Stimulated activated CD8-positive, alpha-beta memory T cell treated with anti-CD3 and anti-CD28 coated beads, Interleukin-15, amount 100 ng/mL, for 24 hours (primary cell): ENCODE measurements at places on chromosomes 2 and 18.

DNA sequence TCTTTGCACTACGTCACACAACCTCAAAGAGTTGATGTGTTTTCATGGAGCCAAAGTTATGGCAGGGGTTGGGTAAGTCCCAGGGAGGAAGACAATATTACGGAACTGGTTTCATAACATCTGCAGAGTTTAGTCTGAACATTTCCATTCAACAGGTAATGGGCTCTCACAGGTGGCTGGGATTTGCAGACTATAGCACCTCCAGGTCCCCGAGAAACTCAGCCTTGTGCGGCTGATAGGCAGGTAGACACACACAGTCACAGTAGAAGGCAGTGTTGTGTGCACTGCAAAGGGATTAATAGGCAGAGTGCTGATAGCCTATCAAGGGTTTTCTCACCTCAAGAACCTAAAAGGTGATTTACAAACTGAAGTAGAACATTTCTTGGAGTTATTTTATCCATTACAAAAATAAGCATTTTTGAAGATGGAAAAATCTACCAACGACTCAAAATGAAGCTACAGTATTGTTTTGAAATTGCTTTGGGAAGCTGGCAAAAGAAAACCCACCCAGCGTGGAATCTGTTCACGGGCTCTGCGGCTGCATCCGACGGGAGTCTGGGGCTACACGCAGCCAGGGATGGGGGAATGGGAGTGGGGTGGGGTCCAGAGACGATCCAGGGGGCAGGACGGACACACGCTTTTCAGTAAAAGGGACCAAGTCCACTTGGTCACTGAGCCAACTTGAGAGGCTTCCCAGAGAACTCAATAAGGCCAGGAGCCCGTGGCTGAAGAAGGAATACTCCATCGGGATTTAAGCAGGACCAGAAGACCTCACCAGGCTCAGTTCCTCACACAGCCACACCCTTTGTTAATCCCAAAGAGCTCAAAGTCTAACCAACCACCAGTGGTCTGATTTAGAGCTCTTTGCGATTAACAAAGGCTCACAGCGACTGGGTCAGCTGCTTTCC, 82.9 kb downstream of the CHRNA1 start:
- no peak for DNase-seq

DNA sequence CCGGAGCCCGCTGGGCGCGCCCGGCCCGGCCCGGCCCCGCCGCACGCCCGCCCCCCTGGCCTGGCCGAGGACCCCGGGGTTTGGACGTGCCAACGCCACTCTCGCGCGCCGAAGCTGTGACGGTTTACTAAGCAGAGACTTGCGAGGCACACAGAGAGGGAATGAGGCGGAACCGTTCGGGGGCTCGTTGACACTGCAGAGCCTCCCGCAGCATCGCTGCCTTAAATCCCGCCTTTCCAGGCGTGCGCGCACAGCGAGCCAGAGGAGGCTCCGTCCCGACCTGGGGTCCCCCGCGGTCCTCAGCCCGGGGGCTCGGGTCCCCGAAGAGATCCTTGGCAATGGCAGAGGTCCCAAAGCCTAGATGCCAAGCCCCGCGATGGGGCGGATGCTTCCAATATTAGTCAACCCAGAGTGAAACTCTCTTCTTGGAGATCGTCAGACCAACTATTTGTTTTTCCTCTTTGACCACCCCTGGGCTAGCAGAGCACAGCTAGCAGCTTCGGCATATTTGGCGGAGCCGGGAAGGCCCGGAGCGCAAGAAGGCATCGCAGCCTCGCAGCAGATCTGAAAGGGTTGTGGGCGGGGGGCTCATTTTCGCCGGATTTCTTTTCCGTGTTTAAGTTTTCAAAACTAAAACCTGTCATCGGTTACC, at the start of gene ZNF385B:
Gene ZNF385B (minus strand): TSS at position 197 of the 652 bp plus-strand sequence.
- DNase-seq: no peak

GRCh38 chr2:203734276-203734983, 28.0 kb downstream of the CD28 start:
- DNase-seq: no peak

- DNase-seq: no peak
Measured at GRCh38 chr18:48541026-48541746, 2.4 kb downstream of the CTIF start.

DNA sequence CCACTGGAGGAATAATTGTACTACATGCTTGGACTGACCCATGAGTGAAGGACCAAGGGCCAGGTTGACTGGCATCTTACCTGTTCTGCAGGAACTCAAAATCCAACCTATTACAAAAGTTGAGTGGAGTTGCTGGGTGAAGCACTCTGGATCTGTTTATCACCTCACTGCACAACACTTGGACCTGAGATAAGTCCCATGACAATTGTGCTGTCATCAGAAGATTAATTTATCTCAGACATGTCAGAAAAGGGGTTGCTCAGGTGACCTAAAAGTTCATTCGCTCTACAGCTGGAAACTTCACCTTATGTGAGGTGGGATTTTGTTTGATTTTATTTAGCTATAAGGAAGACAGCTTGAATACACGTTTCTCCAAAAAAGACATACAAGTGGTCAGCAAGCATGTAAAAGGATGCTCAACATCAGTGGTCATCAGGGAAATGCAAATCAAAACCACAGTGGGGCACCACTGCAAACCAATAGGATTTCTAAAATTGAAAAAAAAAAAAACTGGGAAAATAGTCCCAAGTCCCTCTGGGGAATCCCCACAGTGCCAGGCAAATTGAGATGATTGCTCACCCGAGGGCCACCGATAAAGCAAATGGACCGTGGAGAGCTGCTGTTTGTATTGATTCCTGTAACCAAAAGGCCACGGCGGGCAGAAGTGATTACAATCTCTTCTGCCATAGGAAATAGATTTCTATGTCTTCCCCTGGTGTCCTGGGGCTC, 65.8 kb upstream of the SLC35F5 start:
- DNase-seq: no peak

DNA sequence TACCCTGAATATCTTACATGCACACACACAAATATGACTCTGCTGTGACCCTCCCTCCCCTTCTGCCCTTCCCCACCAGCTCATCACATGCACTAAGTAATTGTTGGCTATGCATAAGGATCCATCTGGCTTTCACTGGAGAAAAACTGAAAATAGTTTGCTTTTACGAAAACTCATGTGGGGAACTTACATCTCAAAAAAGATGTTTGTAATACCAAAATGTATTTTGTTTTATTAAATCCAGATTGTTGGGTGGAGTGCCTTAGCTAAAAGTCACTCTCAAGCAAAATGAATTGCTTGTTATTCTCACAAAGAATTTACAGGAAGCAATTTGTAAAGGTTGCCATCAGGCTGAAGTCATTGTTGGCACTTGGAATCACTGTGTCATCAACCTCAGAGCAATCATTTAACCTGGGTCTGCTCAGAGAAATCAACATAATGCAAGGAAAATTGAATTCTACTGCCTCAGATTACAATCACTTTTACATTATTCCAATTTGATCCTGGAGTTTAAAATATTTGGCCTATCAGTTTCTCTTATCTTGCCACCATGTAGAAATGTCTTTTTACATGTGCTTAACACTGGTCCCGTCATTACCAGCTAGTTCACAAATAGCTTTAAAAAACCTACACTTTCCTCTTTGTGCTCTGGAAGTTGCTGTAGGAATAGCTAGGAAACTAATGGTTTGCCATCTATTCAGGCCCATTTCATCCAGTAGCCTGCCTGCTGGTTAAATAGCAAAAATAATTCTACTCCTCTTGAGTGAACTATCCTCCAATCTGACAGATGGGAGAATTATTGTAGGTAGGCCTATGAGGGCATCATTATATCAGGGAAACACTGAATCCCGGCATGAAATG, 90.3 kb upstream of the TMEM17 start:
- no peak for DNase-seq

DNA sequence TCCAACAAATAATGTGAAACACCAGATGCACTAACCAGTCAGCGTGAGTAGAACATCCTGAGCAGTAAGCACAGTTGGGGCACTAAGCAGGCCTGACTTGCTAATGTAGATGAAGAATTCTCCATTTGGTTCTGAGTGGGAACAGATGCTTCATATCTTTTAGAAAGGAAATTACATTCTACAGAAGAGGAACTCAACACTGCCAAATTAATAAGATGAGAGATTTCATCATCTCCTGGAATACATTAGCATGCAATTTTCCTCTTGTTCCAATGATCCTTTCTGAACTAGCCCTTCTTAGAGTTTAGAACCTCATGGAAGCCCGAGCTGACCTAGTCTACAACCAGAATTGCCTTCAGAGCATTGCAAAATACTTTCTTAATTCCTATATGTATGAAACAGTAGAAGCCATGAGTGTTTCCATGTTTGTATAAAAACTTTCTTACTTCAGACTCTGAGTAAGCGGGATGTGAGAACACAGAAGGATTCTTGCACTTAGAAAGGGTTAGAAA, 34.8 kb downstream of the COL5A2 start:
- DNase-seq: no peak

- DNase-seq: no peak
Measured at GRCh38 chr2:152585830-152586484, 131.3 kb downstream of the PRPF40A start.

DNA sequence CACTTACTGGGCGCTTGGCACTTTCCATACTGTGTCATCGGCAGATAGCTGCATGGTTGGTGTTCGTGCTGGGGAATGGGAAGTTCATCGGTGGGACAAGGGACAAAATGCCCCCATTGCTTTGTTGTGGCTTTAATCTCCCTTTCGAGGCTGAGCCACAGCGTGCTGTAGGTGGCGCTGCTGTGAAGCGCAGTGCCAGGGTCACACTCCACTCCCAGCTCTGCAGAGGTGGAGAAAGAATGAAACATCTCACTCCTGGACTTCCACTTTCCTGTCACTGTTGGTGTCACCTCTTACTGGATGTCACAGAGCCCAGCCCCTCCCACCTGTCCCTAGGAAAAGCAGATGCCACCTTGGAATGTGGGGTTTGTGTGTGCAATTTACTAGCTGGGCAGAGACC, 8.7 kb downstream of the TYMS start:
- no peak for DNase-seq

GRCh38 chr2:178256382-178257042, 62.2 kb downstream of the OSBPL6 start:
- DNase-seq: no peak

DNA sequence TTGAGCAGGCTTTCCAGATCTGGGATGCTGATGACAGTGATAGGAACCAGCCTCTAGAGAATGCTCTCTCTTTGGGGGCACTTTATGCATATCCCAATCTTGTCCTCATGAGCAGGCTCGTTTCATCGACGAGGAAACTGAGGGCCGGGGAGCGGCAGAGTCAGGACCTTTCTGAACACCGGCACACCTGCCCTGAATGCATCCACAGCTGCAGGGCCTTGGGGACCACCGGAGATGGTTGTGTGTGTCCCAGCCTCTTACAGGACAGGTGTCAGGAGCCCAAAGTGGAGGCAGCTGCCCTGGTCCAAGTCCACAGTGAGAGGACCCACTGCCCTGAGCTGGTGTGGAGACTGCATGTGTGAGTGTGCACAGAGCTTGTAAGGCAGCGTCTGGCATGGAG, 47.6 kb upstream of the FAHD2A start:
- DNase-seq: no peak

- no peak for DNase-seq
Measured at GRCh38 chr2:204550751-204551511, 5.7 kb downstream of the PARD3B start.

DNA sequence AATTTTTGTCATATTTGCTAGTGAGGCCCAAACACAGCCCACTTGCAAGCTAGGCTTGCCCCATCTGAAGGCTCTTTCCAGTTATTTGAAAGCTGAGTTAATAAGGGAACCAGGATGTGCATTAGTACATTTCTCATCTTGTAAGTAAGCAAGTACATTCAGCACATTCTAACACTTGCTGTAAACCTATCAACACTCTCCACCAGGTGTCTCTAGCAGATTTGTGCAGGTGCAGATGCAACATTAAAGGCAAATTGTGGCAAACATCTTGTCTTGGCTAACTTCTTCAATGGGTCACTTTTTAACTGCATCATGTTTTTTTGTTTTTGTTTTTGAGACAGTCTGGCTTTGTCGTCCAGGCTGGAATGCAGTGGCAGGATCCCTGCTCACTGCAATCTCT, 25.3 kb upstream of the MFSD6 start:
- DNase-seq: no peak

- no peak for DNase-seq
Measured at GRCh38 chr18:45588376-45589355, 26.6 kb upstream of the SLC14A2 start.

- DNase-seq: no peak
Measured at GRCh38 chr2:192513575-192513974, 318.8 kb upstream of the TMEFF2 start.

DNA sequence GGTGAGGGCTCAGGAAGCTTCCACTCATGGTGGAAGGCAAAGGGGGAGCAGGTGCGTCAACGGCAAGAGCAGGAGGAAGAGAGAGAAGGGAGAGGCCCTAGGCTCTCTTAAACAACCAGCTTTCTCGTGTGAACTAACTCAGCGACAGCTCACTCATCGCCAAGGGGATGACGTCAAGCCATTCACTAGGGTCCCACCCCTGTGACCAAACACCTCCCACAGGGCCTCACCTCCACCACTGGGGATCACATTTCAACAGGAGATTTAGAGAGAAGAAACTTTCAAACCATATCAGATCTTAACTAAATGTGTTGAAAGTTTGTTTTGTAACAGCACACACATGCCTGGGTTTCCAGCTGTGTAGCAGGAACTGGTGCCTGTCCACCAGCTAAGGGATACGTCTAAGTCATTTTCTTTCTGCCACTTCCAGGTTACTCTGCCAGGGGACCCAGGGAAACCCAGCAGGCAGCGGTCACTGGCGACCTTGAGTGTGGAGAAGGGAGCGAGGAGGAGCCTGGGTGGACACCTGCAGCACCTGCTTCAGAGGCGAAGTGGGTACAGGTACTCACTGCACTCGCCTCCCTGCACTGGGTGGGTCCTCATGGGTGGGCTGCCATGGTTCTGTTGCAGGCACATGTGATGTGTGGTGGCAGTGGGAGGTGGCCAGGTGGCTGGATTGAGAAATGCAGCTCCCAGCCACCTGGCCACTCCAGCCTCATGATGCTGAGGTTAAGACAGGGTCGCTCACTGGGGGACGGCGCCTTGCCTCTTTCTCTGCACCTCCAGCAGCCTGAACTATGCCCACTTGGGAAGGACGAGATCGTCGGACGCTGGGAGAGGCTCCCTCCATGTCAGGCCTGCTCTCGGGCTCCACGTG, 8.4 kb upstream of the GPC1 start:
- DNase-seq: no peak

DNA sequence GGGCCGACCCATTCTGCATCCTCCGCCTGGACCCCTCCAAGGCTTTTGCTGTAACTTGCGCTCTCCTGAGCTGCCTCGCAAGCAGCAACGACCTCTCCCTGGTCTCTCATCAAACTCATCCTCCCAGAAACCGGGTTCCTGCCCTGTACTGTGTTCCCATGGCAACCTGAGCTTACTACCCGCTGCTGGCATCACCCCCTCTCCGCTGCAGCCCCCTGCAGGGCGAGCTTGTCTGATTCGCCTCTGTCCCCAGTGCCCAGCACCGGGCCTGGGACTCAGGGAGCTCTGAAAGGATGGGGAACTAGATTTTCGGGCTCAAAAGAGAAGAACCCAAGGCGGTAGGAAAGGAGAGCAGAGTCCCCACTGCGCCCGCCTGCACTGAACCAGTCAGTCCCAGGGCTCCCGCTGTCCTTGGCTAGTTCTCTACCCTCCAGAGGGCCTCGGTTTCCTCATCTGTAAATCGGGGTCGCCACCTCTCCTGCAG, 463 bp downstream of the HS1BP3 start:
- DNase-seq: no peak
